ENCODE measurements at places on chromosomes 13 and 19.
A peak's percentile ranks its signal among the peaks of the same experiment; 100 is the strongest.

GRCh38 chr13:42068886-42069285 is 20.4 kb downstream of the DGKH start:
- no peak for DNase-seq

- DNase-seq, result peak; percentile 14
These were observed 689 bp downstream of the DCUN1D2 start for GRCh38 chr13:113489549-113490495.

DNA sequence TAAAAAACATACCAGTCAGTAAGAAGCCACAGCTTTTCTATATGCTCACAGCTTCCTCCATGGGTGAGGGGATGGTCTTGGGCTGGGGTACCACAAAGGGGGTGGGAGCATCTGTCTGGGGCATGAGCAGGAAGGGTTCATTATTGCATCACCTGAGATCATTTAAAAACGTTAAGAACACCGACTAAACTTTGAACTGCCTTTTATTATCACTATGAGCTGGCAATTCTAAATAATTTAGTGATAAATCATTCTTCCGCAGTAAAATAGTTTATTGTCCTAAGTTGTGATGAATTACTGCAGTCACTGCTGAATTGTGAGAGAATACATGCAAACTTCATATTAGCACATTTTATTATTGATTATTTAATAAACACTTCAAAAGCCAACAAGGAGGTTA is 71.6 kb downstream of the KL start:
- DNase-seq, result no peak

GRCh38 chr13:111407381-111408131 is 87.1 kb downstream of the TEX29 start:
- DNase-seq, result no peak

DNA sequence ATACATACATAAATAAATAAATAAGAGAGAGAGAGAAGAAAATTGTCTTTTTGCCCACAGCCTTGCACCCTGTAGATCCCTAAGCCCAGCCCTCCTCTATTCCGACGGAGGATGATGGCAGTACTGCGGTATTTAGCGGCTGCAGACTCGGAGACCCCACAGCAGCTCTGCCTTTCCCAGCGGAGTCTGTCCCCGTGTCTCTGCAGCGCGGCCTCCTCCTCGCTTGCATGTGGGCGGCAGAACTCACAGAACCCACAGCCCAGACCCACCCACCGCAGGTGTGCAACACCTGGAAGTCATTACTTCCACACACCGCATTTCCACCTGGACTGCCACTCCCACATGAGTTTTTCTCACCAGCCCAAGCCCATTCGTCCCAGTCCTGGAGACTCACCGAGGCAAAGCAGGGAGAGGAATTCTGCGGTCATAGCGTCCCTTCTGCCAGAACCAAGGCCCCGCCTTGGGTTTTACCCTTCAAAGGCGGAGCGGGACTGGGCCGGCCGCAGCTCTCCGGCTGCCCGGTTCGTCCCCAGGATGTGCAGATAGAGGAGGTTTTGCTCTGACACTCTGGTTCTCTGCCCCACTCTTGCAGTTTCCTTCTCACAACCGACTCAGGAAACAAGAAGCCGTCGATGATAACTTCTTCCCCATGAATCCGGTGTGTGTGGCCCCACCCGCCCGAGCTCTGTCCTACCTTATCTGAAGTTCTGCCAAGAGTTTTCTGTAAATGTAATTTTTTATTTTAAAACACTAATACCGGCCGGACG is at the start of gene VSTM1:
TSS of gene VSTM1 (minus strand) at position 548 of the 767 bp plus-strand sequence. CDS start at position 428, 120 bp downstream.
- no peak for DNase-seq

GRCh38 chr19:2458054-2458453 is 1.3 kb upstream of the LMNB2 start:
- no peak for DNase-seq

- DNase-seq, result no peak
These were observed 754 bp upstream of the SIX5 start for GRCh38 chr19:45769821-45770191.

DNA sequence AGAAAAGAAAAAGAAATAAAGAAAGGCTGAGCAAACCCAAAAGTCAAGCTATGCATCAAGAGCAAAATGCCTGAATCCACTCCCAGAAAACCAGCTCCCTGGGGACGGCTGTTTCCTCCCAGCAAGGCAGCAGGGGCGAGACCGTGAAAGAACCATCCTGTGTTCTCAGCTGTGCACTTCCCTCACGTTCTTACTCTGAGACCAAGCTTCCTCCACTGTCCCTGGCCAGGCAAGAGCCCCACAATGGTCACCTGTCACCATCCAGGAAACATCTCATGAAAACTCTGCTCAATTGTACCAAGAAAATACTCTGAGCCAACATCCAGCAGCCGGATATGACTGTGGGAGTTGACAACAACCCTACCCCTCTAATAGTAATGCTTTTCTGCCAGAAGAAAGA is 22.9 kb downstream of the RAB20 start:
- no peak for DNase-seq

DNA sequence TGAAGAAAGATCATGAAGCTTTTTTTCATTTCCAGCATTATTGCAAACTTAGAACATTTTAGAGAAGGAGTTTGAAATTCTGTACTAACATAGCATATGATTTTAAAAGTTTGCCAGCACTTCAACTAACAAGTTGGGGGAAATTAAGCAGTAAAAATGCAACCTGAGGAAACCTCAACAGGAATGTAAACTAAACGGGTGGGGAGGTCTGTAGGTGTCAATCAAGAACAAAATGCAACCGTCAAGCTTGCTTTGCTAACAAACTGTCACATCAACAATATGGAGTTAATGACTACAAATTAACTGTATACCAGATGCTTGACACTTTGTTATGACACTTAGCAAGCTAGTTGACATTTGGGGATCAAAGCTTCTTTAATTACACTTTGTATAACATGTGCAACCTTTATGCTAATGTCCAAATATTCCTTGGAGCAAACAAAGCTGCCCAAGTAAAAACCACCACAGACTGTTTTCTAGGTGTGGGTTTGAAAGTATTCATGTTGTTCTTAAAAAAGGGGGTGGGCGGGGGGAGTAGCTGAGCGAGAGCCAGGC is 52.1 kb downstream of the DACH1 start:
- no peak for DNase-seq

- DNase-seq, result no peak
These were observed 386 bp downstream of the RRAS start for GRCh38 chr19:49639401-49640112.

DNA sequence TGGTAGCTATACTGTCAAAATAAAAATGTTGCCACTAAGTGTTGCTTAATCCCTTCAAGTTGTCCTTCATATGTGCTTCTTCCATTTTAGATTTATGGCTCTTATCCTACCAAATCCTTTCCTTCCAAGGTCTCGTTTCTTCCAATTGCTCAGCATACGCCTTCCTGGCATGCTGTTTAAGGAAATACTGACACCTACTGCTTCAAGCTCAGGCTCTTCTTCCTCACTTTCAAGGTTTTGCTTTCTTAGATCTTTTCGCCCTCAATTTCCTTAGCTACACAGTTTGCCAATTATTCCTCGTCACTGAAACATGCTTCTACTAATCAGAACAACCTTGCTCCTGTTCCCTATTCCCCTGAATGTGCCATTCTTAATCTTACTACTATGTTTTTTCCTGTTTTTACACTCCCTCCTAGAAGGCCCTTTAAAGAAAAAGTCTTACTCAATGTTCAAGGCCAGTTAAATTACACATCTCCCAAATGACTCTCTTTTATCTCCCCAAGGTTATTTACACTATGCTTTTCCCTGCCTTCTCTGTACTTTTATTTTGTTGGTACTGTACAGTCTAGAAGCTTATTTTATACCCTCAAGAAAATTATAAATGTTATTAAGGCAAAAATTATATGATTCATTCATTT is 343.1 kb downstream of the MZT1 start:
- no peak for DNase-seq

DNA sequence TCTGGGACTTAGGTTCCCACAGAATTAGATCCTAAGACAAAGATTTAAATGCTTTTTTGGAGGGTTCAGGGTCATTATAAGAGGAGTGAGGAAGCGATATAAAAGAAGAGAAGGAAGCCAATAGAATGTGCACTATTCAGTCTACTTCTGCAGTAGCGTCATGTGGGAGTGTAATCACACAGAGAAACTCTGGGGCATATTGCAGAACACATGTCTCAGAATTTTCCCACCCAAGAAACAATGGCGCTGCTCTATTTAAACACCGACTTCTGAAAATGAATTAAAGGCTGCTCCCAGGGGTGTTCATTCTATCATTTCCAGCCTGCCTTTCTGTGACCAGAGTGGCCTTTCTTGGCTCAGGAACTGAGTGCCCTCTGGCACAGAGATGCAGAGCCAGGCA is 617.6 kb downstream of the FGF9 start:
- DNase-seq, result no peak

DNA sequence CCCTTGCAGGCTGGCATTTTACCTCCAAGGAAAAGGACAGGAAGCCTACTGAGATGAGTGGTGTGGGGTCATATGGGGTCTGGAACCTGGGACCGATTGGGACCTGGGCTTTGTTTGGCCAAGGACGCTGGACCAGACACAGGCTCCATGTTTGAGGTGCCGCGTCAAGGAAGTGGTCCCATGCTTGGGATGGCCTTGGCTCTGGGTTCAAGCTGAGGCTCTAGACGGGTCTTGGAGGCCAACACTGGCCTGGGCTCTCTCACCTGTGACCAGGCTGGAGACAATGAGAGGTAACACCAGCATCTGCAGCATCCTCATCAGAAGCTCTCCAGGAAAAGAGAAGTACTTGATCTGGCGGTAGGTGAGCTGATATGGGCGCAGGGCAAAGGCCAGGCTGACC is 8.2 kb downstream of the SLC1A6 start:
- no peak for DNase-seq

Data from stimulated activated CD4-positive, alpha-beta T cell treated with anti-CD3 and anti-CD28 coated beads, Interleukin-1b, Interleukin-23, amount 100 ng/mL, for 24 hours (primary cell).